ENCODE measurements at places on chromosomes 6 and 20.

DNA sequence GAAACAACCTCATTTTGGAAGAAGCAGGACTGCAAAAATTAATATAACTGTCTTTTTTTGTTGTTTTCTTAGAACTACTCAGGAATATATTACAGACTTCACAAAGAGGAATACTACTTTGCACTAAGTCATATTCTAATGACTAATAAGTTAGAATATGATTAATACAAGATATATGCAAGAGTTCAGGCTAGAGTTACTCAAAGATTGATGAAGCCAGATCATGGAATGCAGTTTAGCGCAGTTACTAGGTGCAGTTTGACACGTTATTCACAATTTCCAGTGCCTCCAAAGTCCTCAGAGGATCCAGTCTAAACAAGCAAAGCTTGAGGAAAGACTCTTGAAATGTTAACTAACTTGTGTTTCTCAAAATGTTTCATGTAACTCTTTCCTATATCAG, 1.2 kb upstream of the MYCT1 start:
- DNase-seq: no peak

GRCh38 chr20:23476015-23476754, 14.7 kb upstream of the CST8 start:
- no peak for DNase-seq

DNA sequence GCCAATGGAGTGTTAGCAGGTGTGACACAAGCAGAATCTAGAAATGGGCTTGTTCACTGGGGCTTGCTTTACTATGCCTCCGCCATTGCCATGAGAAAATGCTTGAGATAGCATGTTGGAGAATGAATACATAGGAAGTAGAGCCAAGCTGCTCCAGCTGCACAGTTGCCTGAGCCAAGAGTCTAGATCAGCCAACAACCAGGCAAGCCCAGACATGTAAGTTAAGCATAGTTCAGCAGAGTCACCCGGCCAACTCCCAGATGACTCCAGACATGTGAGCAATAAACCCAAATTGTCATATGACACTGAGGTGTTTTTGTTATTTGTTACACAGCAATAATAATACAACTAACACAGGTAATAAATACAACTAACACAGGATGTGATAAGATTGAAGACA, 167.9 kb downstream of the HAO1 start:
- DNase-seq: no peak

DNA sequence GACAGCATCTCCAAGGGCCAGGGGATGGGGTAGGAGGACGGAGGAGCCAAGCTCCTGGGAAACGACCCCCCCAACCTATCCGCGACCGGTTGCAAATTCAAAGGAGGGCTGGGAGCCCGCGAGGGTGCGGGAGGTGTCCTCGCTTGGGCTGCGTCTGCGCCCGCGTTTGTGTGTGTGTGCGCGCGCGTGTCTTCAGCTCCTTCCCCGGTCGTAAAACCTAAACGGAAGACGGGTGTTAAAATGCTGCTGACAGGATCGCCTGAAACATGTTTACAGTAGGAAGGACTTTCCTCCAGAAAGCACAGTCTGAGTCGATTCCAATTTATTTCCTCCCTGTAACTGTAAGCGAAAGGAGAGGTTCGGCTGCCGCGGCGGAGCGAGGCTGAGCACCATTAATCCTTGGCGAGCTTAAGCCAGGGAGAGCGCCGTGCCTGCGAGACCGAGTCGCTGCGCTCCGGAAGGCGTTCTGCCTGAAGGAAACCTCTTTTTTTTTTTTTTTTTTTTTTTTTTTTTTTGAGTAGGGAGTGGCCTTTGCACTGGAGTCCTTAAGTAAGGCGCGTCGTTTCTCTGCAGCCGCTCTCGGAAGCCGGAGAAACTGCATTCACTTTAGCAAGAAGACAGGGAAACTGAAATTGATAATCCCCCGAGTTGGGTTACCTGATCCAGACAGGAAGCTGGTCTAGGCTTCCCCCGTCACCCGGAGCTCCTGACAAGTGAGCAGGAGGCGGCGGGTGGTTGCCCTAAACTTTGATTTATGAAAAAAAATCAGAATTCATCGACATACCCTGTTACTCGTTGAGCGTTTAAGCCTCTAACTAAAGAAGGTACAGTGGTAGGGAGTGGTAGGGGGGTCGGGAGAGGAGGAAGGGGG, 4.8 kb upstream of the SOX4 start:
- DNase-seq: peak; percentile 53

DNA sequence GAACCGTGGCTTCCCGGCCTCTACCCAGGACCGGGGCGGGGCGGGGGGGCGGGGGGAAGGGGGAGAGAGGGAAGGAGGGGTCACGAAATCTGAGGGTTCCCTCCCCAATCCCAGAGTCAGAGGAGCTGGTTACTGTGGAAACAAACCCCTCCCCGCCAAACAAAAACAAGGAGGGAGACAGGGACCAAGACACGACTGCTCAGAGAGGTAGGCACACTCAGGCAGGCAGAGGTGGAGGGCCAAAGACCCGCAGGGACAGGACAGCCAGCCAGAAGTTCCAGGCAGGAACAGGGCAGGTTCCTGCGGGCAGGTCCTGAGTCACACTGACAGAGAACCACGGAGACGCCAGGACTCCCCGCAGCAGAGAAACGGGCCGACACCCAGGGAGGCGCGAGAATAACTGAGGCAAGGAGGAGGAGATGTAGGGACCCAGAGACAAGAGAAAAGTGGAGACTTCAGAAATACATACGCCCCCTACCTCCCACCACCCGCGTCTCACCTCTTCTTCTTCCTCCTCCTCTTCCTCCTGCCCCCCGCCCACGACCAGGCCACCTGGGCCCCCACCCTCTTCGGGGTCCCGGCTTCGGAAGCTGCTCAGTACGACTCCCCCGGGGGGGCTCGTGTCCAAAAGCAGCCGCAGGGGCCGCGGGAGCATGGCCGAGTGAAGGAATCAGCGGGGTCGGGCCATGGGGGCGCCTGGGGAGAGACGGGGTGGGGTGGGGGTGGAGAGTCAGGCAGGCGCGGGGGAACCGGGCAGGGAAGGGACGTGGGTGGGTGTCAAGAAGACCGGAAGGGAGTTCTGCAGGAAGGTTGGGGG, 578 bp downstream of the RGL2 start:
- peak; percentile 85 for DNase-seq

DNA sequence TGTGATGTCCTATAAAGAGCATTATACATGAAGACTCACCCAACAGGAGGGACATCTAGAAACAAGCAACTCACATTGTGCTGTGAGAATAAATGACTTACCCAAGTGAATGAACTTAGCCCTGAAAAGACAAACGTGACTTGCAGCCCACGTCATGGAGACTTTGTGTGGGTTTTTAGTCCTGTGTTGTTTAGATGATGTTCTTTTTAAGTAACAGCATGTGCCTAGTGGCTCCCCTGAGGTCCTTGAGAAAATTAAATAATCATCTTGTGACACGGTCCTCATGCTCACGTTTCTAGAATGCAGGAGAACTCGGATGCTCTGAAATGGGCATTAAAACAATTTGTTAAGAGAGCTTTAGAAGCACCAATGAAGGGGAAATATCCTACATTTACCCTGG, 165.1 kb downstream of the SASH1 start:
- no peak for DNase-seq

DNA sequence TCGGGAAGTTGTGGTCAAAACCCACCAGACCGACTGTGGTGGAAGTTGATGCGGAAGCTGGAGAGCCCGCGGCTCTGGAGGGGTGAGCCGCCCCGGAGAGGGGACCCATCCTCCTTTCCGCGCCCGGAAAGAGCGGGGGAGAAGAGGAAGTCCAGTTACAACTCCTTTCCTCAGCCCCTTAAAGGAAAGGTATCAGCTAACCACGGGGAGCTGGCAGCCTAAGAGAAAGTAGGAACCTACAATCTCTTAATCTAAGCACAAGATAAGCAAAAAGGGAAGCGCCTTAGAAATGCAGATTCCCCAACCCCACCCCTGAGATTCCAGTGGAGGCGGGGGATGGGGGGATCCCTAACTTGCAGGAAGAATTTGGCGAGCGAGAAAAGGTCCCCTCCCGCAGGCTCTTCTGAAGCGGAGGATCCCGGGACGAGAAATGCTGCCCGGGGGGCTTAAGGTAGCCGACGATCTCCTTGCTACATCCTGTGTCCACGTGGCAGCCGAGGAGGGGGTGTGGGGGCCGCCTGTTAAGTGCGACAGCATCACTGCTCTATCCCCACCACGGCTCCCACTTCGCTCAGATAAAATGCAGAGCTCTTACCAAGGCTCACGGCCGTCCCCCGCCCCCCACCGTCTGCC, 87.5 kb downstream of the ZFP64 start:
- DNase-seq: no peak

DNA sequence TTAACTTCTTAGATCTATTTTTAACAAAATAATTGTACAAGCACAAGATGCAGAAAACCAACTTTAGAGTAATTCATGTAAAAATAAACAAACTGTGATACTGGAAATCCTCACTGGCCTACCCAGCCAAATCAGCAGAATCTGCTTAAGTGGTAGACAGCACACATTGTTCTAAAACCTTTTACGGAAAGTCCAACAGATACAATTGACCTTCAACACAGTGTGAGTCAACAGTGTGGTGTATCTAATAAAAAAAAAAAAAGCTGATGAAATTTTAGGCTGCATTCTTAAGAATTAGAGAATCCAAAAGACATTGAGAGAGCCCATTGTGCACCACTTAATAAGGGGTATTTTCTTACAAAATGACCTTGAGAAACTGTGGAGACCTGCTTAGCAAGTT, 174.5 kb downstream of the COL21A1 start:
- DNase-seq: no peak

GRCh38 chr6:37980222-37980595, 160.7 kb downstream of the ZFAND3 start:
- DNase-seq: no peak

DNA sequence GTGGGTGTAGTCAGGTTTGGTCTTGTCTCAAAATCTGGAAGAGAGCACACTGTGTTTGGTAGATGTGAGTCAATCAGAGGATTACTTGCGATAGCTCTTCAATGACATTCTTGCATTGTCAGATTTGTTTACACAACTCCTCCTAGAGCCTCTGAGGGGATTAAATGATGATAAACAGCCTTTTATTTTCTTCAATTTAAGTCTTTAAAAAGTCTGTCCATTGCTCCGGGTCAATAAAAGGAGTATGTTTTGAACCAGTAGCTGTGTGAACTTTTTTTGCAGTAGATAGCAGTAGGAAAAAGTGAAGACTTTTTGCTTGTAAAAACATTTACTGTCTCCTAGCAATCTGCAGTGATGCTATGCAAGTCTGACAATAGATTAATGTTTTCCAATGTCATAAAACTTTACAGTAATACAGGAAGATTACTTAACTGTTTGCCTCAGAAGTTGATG, 49.9 kb downstream of the GJA1 start:
- DNase-seq: no peak

DNA sequence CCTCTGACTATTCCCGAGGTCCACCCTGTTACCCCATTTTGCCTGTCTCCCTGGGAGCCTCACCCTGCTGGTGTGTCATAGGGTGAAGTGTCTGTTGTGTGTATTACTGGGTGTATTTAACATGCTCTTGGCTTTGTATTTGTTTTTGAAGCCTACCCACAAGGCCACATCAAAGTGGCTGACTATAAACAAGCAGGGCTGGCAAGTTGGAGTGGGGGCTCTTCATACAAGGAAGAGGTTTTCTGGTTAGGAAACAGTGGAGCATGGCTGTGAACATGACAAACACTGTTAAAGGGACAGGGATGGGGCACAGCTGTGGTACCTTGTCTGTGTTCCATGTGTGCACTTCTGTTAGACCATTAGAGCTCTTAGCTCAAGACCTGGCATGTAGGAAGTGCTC, 26.3 kb downstream of the HECA start:
- peak; percentile 92 for DNase-seq

- DNase-seq: no peak
Observed at GRCh38 chr6:156857573-156857972, 80.4 kb downstream of the ARID1B start.

DNA sequence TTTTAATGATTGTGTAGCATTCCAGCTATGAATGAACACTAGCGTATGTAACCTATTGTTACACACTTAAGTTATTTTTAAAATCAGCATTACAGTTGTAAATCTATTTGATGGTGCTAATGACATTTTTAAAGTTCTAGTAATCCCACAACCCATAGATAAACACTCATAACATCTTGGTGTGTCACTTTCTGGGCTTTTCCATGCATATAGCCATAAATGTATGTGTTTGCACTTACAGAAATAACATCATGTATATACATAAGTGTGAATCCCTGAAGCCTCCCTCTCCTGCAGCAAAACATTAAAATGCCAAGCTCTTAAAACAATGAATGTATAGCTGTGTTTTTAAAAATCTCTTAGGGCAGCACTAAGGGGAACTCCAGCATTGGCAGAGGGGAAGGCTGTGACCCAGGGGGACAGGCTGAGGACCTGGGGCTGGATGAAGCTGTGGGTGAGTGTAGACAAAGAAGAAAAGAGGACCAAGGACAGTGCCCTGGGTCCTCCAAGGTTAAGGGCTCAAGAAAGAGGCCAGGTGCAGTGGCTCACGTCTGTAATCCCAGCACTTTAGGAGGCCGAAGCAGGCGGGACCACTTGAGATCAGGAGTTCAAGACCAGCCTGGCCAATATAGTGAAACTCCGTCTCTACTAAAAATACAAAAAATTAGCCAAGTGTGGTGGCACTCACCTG, 929 bp upstream of the CENPB start:
- no peak for DNase-seq

GRCh38 chr20:48923149-48923718, 1.7 kb downstream of the ARFGEF2 start:
- no peak for DNase-seq

DNA sequence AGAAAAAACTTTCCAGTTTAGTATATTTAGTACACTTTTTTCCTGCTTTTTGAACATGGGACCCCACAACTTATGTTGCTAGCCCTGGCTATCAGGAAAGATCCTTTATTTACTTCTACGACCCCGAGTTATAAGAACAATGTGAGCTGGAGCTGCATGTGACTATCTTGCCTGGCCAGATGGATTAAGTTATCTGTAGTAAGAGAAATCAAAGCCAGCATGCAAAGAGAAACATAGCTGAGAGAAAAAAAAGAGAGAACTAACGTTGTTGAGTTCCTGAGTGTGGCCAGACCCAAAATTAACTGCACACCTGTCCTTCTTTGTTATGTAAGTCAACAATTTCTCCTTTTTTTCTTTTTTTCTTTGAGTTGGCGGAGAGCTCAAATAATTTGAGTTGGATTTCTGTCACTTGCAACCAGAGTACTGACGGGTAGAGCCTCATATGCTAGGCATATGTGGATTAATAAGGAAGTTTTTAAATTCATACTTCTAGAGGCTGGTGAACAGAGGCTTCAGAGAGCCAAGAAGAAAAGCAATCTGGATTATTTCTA, 219.5 kb downstream of the HACE1 start:
- DNase-seq: no peak

- DNase-seq: no peak
Observed at GRCh38 chr6:142797159-142797558, 147.8 kb downstream of the HIVEP2 start.

DNA sequence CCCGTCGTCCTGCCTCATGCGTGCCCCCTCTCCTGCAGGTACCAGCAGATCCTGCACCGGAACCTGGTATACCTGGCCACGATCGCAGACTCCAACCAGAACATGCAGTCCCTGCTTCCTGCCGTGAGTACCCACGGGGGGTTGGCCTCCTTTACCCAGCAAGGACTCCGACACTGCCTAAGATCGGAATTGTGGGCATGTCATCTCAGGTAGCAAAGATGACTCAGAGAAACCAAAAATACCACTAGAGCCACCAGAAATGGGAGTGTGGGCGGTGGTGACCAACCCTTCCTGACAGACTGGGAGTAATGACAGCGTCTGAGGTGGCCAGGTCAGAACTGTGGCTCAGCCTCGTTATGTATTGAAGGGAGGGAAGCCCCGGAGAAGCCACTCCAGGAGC, 16.3 kb downstream of the SS18L1 start:
- peak; percentile 36 for DNase-seq

- no peak for DNase-seq
Observed at GRCh38 chr6:131054392-131055250, 8.4 kb downstream of the EPB41L2 start.

All from activated CD4-positive, alpha-beta T cell treated with anti-CD3 and anti-CD28 coated beads, Interleukin-2, amount 10 ng/mL, durations not matched to agents 7 days and 5 days (primary cell).